Activated naive CD8-positive, alpha-beta T cell treated with anti-CD3 and anti-CD28 coated beads, Interleukin-2, amount 10 ng/mL, durations not matched to agents 7 days and 5 days (primary cell): ENCODE measurements at places on chromosomes 7 and 10.

GRCh38 chr10:3207351-3207750 is 34.8 kb upstream of the PITRM1 start:
- DNase-seq, result no peak

- DNase-seq, result no peak
Observed at GRCh38 chr7:35894721-35895120, 93.9 kb downstream of the SEPTIN7 start.

DNA sequence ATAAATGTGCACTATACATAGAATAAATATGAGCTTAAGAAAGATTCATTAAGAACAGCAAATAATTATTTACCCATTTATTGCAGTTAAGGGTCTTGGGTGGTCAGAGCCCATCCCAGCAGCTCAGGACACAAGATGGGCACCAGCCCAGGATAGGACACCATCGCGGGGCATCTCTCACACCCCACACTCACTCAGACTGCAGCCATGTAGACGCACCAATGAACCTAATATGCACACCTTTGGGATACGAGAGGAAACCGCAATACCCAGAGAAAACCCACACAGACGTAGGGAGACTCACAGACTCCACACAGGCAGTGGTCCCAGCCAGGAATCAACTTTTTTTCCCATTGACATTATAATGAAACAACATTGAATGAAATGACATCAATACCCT is 36.0 kb downstream of the CARD11 start:
- DNase-seq, result no peak

DNA sequence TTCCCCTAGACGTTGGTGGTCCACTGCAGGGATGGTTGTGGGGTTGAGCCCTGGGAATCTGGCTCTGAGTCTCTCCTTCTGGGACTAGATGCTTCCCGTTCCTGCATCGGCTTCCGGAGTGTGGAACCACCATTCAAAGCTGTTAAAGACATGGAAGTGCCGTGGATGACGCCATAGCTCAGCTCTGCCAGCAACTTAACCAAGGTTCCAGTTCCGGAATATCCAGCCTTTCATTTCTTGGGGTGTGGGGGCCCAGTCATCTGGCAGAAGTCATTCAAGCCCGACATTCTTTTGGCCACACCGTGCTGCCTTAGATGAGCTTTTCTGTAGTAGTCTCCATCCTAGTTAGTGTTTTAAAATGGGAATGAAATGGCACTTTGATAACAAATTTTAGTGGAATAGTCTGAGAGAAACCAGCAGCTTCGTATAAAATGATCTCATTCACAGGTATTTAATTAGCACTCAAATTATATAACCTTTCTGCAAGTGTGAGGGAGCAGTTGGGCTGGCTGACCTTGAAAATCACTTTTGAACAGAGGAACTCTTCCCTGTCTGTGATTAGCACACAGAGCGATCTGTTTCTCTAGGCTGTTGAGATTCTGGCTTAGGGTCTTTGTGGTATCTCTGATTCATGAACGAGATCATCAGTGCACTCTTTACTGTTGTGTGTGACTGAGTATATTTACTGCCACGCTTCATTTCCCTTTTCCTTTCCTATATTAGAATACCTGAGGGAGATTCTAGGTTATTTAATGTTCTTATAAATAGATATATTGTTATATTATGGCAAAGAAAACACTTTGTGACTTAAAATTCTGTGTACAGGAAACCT is 19.9 kb downstream of the LMTK2 start:
- DNase-seq, result no peak

GRCh38 chr7:120950539-120951308 is at the start of gene ING3:
Gene ING3, plus strand, starts transcription at chr7:120950777. Its CDS starts 120 bp downstream, at chr7:120950897.
- DNase-seq, result peak; percentile 97

DNA sequence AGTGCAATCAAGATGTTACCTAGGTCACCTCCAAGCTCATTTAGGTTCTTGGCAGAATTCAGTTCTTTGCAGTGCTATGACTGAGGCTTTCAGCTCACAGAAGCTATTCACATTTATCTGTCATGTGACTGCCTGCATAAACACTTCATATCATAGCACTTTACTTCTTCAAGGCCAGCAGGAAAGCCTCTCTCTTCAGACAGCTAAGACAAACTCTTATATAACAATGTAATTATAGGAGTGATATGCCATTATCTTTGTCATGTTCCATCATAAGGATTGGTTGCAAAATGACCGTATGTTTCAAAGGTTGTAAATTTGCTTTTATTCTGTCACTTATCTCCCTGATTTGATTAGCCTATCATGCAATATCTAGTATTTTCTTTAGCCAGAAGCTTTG is 78.8 kb upstream of the TMEM196 start:
- DNase-seq, result no peak

DNA sequence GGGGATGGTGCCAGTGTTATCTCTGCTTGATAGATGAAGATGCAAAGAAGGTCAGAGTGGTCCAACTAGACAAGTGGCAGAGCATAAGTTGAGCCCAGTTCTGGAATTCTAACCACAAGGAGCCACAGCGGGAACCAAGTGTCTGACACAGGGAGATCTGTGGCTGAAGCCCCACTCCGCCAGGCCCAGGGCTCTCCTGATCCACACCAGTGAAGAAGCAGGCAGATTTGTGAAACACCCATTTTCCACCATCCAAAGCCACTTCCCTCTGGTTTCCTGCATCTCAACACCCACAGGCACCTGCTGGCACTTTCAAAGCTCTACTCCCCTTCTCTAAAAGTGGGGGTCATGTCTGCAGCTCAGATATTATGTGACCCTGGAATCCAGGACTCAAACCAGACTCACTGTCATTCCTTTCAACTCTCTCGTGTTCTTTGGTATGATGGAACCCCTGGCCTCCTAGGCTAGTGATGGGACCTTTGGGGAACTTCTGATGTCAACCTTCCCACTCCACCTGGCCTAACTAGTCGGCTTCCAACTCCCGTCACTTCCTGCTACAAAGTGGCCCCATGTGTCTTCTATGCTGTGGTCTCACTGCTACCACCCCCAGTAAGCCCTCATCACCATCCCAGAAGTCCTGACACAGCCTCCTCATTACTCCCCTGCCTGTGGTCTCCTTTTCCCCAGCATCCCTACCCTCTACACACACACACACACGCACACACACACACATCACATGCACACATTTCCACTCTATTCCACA is 177.6 kb downstream of the GRID1 start:
- no peak for DNase-seq

- no peak for DNase-seq
Observed at GRCh38 chr7:80644054-80644453, 5.6 kb downstream of the CD36 start.

DNA sequence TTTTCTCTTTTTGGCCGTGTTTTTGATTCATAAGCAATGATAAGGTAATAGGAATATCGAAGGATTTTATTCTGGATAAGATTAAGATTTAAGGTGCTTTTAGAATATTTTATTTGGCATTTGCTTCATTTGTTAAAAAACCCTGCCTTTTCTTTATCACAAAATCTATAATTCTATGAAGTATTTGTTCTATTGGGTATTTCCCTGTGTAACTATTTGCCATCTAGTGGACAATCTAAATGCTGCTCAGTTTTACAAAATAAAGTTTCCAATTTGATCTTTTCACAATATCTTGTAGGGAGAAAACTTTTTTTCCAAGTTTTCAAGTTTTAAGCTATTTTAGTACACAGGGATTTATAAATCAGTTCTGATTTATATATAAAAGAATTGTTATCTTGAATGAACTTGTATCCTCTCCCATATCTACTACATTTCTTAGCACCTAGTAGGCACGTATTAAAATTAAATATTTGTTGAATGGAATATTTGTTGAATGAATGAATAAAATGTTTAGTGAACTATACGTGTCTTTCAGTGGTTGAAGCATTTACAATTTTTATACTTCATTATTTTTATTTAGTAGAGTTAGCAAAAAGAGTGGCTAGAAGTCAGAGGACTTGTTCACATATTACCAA is 26.5 kb downstream of the ANKRD7 start:
- DNase-seq, result no peak

DNA sequence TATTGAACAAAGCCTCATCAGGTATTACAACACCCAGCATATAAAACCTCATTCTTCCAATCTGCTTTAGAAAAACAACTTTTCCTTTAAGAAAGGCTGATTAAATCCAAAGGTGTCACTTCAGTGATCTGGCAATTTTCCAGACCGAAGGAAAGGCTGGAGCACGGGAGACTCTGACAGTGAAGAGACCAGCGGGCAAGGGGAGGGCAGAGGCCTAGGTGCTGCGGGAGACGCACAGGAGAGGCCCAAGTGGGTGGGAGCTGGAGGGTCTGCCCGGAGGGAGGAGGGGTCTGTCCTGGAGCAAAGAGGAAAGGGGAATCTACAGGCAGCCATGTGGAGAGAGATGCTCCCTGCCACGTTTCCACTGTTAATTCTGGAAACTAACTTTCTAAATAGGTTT is 24.3 kb upstream of the PPP2R2D start:
- DNase-seq, result no peak

GRCh38 chr7:108413782-108414492 is 42.3 kb downstream of the NRCAM start:
- DNase-seq, result no peak

GRCh38 chr10:80421050-80421706 is 12.8 kb downstream of the PRXL2A start:
- DNase-seq, result no peak

GRCh38 chr7:40700653-40701421 is 566.0 kb downstream of the SUGCT start:
- peak; percentile 32 for DNase-seq

DNA sequence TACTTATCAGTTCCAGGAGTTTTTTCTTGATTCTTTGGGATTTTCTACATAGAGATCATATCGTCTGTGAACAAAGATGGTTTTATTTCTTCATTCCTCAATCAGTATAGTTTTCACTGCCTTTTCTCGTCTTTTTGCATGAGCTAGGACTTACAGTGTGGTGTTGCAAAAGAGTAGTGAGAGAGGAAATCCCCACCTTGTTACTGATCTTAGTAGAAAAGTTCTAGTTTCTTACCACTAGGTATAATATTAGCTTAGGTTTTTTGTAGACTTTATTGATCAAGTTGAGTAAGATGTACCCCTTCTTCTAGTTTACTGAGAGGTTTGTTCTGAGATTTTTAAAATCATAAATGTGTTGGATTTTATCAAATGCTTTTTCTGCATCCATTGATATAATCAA is 123.3 kb downstream of the TMEM26 start:
- no peak for DNase-seq

DNA sequence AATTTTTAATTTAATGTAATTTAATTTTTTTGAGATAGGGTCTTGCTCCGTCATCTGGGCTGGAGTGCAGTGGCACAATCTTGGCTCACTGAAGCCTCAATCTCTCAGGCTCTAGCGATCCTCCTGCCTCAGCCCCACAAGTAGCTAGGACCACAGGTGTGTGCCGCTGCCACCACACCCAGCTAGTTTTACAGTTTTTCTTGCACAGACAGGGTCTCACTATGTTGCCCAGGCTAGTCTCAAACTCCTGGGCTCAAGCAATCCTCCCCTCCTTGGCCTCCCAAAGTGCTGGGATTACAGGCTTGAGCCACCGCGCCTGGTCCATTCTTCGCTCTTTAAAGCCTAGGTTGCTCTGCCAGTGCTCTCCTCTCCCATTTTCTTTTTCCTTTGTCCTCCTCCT is 12.9 kb downstream of the CALML3 start:
- DNase-seq, result no peak

DNA sequence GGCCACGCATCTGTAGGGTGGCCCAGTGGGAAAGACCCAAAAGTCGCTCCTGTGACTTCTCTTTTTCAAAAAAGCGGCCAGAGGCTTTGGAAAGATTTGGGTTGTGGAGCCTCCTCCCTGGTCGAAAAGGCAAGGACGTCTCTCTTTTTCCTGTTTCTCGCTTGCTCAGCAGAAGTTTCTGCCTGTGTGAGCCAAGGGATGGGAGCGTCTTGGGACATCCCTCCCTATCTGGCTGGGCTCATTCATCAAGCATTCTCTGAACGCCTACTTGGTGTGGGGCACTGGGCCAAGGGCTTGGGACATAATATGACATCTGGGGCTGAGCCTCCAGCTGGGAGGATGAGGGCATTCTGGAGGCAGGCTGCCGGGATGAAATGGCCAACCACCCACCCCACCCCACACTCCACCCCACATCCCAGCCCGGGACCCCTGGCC is 120.9 kb downstream of the C10orf105 start:
- DNase-seq, result no peak

- no peak for DNase-seq
Observed at GRCh38 chr7:135929722-135930141, 47.4 kb downstream of the MTPN start.

DNA sequence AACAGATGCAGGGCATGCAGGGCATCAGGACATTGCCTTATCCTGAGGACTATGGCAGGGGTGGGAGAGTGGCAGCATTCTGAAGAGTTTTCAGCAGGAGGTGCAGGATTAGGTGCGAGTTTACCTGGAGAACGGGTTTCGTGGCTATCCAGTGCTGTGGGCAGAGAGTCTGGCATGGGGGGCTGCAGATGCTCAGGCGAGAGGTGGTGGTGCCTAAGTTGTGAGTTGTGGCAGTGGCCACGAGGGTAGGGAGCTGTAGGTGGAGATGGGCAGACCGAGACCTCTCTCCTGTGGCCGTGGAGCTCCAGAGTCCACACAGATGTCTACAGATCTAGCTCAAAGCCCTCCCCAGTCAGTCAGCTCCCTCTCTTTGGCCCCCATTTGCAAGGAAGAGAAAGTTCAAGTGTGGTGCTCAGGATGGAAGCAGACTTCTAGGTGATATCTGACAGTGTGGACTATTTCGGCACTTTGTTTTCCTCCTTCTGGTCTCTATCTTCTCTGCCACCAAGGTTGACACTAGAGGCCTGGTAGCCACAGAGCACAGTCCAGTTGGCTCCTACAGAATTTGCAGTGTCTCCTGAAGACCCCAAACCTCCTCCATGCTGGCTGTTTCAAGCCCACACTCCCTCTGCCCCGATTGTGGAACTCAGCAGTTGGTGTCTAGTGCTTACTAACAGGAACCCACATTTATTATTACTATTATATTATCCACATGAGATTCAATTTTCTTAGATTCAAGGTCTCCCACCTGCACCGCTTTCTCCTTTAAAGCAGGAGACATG is 955.7 kb upstream of the ZNF722 start:
- no peak for DNase-seq

- DNase-seq, result no peak
Observed at GRCh38 chr10:87675396-87676376, 16.0 kb downstream of the PAPSS2 start.

DNA sequence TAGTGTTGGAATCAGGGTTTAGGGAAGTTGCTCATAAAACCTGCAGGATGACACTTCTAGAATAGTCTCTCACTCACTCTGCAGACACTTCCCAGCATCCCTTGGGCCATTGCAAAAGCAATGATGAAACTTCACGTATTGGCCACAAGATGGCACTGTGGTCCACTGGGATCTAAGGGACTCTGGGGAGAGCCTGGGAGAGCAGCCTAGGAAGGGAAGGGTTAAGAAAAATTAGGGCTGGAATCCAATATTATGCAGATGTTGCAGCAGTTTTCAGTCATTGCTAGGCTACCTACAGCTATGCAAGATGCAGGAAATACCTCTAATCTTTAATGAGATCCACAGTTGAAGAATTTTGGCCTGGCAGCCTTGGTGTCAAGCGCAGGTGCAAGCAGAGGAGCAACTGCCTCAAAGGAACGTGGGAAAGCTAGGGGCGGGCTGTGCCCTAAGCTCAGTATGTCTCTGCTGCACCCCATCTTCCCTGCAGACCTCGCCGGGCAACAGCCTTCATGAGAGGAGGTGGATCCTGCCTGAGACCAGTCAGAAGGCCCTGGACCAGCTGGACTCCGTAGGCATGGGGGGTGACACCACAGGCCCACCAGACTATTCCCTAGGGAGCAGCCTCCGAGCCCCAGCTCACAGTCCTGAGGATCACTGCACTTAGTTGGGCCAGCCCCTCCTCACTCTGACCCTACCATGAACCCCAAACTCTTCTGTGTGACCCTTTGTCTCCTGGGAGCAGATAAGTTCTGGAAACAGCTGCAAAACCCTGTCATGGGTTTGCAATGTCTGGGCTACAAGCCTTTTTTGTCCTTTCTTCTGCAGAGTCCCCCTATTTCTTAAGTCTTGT is 127.9 kb upstream of the PRSS58 start:
- no peak for DNase-seq
